ENCODE measurements at places on chromosomes 3 and 15.

DNA sequence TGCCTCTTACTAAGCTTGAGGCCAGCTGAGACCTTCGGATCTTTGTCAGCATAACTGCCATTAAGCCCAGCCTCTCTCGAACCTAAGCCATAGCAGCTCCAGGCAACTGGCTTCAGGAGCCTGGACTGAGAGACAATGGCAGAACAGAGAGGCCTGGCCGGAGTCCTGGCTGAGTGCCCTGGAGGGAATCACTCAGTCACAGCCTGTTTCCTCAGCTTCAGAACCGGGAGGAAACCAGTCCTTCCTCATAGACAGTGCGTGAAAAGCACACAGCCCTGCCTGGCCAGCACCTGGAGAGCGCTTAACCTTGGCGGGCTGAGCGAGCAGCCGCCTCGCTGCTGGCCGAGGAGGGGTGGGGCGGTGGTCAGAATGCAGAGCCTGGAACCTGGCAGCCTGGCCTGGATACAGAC, 21.6 kb downstream of the RNU5B-1 start:
- no peak for DNase-seq

DNA sequence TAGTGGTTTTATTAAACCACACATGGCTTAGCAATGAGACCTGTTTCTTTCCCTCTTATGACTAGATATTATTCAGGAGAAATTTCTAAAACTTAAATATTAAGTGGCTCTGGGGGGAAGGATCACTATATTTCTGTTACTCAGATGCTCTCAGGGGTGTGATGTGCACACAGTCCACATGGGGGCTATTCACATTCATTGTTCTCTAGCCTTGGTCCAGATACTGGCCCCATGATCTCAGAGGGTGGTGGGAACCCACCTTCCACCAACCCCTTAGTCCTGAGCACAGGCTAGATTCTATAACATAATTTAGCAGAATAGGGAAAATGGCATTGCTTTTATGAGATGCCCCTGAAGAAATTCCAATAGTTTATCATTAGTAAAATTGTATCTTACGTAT, 149.0 kb upstream of the ST8SIA2 start:
- no peak for DNase-seq

GRCh38 chr3:85592256-85592655, 633.5 kb downstream of the CADM2 start:
- DNase-seq = no peak

DNA sequence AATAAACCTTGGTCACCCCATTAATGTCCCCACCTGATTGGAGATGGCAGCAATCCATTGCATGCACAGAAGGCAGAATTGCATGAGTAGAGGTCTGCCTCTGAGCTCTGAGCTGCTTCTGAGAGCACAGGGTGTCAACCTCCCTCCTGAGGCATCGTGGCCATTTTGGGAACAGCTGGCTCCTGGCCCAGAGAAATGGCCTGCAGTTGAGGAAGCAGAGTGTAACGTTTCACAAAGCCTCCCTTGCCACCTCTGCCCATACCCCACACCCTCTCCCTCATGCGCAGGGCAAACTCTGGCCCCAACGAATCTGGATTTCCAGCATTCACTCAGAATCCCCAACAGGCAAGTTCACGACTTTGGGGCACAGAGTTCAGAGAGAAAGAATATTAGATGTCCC, 198.9 kb downstream of the ADAMTS9 start:
- no peak for DNase-seq

- no peak for DNase-seq
These were observed 2.7 kb upstream of the OPA1 start for GRCh38 chr3:193590088-193590856.

- no peak for DNase-seq
These were observed 289.7 kb upstream of the ADAMTS9 start for GRCh38 chr3:64977308-64978100.

GRCh38 chr3:168722091-168722490, 626.4 kb upstream of the GOLIM4 start:
- DNase-seq = no peak

DNA sequence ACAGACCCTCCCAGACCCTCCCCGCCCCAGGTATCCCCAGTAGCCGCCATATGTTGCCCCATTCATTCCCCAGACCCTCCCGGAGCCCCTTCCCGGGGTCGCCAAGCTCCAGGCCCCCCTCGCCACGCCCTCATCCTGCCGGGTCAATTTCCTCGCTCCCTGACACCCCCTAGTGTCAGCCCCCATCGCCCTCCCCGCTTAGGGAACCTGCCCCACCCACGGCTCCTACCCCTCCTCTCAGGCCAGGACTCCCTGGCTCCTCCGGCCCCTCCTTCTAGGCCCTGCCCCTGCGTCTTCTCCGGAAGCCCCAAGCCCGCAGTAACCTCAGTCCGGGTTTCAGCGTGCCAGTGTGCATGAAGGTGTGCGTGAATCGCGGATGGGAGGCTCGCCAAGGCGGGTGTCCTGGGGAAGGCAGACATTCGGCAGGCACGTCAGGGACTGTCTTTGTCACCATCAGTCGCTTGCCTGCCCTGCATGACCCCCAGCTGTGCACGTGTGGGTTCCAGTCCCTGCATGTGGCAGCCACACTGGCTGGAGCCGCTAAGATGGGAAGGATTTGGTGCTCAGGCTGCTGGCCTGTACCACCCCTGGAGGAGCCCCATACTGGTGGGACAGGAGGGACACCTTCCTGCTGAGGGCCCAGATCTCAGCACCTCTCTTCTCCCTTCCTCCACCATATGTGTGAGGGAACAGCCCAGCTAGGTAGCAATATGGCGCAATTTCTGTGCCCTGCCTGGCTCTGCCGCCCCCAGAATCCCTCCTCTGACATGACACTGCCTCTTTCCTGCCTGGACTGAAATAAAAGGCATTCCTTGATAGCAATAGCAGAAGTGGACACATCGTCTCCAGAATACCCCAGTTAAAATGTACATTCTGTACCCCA, 693 bp downstream of the DISP2 start:
- no peak for DNase-seq

- no peak for DNase-seq
These were observed 94.9 kb downstream of the LIPC start for GRCh38 chr15:58526647-58527192.

GRCh38 chr15:41655716-41656115, 4.5 kb upstream of the MGA start:
- no peak for DNase-seq

GRCh38 chr3:131009698-131010097, 16.9 kb downstream of the ASTE1 start:
- DNase-seq = no peak

GRCh38 chr15:74182131-74182530, 8.6 kb downstream of the ISLR start:
- DNase-seq = no peak

DNA sequence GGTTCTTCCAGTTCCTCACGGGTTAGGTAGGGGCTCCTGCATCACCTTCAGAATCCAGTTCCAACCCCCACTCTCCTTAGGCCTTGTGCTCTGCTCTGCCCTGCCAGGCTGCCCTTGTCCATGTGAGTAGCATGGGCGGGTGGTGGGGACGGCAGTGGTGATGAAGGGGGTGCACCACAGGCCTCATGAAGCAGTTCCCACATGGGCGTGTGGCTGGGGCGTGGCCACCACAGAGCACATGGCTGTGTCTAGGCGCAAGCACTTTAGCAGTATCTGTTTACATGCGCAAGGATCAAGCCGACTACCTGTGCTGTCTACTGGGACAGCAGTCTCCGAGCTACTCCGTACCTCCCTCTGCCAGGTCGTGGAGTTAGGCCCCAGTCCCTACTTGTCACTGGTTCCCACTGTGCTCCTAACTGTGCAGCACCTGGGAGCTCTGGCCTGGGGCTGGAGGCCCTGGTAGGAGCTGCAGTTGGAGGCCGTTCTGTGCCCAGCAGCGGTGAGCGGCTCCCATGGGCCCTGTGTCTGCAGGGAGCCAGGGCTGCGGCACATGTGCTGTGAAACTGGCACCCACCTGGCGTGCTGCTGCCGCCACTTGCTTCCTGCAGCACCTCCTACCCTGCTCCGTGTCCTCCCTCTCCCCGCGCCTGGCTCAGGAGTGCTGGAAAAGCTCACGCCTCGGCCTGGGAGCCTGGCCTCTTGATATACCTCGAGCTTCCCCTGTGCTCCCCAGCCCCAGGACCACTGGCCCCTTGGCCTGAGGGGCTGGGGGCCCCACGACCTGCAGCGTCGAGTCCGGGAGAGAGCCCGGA, 53.5 kb downstream of the PLXNA1 start:
- DNase-seq = no peak

DNA sequence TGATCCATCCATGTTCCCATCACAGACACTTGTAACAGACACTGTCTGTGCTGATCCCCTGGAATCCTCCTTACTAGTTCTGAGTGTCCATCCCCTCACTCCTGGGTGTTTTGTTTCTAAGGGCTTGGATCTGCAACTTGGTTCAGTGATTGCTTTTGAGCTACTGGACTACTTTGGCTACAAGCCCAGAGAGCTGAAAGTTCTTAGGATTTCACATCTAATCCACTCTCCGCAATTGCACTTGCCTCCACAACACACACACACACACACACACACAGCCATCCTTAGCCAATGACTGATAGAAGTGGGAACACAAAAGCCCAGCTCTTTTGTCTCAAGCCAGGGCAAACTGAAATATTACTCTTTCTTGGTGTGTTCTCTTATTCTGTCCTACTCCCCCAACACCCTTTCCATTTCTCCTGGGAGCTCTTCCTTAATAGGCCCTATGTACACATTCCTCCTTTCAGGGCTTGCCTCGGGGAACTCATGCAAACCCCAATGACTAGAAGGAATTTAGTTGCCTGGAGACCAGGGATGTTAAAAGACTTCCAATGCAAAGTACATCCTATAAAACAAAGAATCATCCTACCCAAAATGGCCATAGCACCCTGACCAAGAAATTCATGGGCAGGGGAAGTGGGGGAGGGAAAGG, 206.1 kb upstream of the UBE2E2 start:
- no peak for DNase-seq

DNA sequence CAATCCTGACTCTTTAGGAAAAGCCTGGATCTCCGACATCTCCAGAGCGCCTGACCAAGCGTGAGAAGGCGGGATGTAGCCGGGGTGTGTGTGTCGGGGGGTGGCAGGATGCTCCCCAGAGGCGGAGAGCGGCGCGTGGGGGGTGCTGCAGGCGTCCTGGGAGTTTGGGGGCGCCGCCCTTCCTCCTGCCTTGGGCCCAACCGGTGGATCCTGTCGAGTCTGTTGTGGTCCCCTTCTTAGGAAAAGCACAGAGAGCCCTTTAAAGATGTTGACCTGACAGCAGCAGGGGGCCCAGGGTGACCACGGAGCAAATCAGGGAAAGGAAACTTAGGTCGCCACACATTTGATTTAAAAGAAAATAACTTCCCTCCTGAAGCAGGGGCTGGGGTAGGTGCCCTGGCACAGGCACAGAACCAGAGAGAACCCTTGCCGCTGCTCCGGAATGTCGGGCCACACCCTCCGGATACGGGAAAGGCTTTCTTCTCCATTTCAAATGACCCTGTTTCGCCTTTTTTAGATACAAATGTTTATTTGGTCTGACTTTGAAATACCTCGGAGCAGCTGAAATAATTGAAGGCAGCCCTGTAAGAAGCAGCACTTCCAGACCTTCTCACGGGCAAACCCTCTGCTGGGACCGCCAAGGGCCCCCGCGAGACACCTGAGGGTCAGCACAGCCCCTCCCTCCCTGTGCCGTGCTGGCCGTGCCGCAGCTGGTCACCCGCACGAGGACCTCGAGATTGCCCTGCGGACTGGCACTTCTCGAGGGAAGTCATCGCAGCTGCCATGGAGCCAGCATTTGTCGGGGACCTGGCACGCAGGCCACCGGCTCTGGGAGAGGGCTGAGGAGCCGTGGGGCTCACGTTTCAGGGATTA, 102.9 kb upstream of the KLF13 start:
- no peak for DNase-seq

DNA sequence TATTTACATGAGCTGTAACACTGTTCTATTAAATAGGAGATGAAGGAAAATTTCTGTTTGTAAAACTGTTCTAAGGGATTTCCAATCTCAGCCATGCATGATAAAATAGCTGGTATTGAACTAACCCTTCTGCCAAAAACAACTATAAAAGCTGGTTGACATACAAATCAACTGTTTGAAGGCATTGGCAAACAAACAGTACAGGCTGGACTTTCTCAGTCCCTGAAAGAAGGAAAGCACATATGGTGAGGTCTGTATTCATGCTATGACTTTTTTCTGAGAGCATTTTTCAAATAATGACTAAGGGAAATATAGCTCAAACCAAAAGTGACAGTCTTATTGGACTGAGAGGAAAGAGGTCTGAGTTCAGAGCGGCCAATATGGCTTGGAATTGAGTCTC, 117.0 kb upstream of the CCDC54 start:
- DNase-seq = no peak

- DNase-seq = no peak
These were observed 151.5 kb upstream of the C2CD4B start for GRCh38 chr15:62316413-62317060.

GRCh38 chr3:3333571-3333970, 154.1 kb upstream of the CRBN start:
- DNase-seq = no peak

DNA sequence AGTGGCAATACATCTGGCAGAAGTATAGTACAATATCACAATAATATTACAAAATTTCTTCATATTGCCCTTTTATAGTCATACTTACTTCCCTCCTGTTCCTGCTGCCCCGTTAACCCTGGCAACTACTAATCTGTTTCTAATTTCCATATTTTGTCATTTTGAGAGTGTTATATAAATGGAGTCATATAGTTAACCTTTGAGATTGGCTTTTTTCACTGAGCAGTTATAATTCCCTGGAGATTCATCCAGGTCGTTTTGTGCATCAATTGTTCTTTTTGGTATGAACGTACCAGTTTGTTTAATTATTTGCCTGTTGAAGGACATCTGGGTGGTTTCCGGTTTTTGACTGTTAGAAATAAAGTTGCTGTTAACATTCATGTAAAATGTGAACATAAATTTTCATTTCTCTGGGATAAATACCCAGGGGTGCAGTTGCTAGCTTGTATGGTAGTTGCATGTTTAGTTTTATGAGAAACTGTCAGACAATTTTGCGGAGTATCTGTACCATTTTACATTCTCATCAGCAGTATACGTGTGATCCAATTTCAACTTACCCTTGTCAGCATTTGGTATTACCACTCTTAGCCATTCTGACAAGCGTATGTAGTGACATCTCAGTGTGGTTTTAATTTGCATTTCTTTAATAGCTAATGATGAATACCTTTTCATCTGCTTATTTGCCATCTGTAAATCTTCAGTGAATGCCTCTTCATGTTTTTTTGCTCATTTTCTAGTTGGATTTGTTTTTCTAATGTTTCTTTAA, 32.2 kb upstream of the IL20RB start:
- DNase-seq = no peak

DNA sequence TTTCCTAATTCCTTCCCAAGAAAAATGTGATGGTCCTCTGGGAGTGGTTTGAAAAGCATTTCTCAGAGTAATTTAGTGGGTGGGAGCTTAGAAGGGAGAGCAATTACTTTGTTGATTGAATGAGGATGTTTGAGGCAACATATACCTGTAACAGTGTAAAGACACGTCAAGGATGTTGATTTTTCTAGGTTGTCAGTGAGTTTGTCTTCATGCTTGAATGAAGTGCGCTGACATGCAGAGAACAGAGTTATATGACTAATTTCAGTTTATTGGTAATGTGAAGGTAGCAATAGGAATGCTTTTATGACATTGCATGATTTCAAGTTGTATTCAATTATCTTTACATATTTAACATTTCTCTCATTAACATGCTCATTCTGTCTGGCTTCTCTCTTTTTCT, 286.9 kb downstream of the NFKBIZ start:
- no peak for DNase-seq
